Activated CD4-positive, alpha-beta T cell treated with anti-CD3 and anti-CD28 coated beads for 36 hours (primary cell): ENCODE measurements at places on chromosomes 11 and 22.

- no peak for DNase-seq
Measured at GRCh38 chr11:30316237-30316636, 6.7 kb upstream of the ARL14EP start.

- DNase-seq, result no peak
Measured at GRCh38 chr11:3655547-3655946, 10.6 kb downstream of the ART1 start.

DNA sequence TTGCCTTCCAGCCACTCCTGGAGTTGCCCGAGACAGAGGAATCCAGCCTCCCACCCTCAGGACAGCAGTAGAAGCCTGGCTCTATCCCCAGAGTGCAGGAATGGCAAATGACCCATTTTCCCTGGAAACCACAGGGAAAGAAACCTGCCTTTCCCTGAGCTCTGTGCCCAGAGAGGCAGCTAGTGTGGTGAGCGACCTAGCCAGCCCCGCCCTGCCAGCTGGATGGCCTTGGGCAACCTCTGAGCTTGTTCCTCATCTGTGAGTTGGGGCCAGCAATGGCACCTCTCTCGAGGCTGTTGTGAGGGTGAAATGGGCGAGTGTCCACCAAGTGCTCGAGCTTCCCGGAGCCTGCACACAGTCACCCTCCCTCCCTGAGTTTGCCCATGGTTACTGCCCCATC is 3.7 kb downstream of the OMP start:
- no peak for DNase-seq

DNA sequence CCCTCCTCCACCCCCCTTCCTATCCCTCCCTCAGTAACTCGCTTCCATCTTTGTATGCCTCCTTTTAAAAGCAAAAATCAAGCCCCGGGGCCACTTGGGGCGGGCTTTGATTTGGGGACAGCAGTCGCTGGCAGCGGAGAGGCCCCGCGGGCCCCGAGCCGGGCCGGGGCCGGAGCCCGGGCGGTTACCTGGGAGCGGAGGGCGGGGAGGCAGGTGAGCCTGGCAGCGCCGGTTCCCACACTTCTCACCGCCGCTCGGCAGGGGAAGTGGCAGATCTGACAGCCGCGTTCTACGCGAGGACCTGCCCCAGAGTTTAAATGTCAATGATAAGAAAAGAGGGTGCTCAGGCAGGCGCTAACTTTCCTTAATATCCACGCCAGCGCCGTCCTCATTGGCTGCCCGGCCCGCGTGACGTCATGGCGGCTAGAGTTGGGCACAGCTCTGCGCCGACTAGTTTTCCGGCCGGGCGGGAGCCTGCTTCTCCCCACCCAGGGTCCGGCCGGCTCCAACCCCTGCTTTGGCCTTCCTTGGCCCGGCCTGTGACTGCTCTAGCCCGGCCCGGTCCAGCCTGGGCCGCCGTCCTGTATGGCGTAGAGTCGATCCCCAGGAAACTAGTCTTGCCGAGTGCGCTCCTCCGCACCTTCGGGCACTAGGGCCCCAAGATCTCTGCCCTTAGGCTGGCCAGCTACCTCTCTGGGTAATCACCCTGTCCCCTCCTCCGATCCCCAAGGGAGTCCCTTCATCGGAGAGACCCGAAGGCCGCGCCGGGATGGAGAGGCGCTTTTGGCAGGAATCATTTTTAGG is 6.7 kb upstream of the PAX6 start:
- DNase-seq, result peak; percentile 38

GRCh38 chr11:57071829-57072228 is 83.1 kb downstream of the OR5AK2 start:
- DNase-seq, result no peak

DNA sequence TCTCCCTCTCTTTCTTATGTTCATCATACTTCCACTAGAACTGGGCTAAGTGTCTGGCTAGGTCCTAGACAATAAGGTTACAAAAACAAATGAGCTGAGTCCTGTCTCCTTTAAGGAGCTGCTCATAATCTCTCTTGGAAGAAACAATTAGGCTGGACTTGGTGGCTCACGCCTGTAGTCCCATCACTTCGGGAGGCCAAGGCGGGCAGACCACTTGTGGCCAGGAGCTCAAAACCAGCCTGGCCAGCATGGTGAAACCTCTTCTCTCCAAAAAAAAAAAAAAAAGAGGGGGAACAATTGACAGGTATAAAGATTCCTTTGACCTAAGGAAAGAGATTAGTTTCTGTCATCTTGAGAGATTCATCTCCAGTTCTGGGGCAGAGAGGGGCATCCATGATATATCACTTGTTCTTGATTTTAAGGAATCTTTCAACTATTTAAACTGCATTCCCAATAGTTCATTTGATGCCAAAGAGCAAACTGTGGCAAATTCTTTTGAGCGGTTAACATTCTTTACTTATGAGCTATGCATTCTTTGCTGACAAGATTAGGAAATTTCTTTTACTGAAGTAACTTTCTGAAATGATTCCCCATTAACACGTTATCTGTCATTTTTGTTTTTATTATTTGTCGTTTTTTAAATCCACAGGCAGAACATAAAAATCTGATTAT is 125.5 kb downstream of the C11orf87 start:
- DNase-seq, result no peak

GRCh38 chr11:118283756-118284350 is 19.8 kb upstream of the MPZL2 start:
- DNase-seq, result peak; percentile 53

DNA sequence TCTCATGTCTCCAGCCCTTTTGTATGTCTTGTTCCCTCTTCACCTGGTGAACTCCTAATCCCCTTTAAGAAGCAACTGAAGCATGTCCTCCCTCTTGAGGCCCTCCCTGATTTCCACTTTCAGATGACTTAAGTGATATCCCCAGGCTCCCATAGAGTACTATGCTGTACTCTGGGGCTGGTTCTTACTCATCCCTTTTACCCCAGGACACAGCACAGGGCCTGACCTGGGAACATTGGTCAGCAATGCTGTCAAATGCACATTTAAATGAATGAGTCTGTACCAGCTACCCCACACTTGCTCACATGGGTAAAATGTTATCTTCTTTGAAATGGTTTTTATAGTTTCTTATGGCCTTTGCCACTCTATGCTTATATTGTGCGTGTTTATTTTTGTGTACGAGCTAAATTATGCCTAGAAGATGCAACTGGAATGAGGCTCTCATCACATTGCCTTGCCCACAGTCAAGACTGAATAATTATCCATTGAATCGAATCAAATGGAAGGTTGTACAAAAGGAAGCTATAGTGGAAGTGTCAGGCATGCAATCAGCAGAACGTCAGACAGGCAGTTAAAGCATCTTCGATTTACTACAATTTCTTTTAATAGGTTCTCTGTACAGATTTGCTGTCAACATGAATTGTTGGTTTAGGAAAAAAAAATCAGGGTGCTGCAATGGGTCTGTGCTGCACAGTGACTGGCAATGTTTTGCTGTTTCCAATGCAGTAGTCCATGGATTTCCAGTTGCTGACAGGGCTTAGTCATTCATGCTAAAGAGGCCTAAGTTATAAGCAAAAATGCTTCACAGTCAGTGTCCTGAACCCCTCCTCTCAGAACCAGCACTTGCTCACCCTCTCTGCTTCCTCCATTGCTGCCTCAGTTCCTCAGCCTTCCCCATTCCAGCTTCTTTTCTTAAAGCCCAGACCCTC is 79.5 kb downstream of the PARVA start:
- DNase-seq, result no peak

- DNase-seq, result no peak
Measured at GRCh38 chr22:45259754-45260394, 19.2 kb upstream of the KIAA0930 start.

DNA sequence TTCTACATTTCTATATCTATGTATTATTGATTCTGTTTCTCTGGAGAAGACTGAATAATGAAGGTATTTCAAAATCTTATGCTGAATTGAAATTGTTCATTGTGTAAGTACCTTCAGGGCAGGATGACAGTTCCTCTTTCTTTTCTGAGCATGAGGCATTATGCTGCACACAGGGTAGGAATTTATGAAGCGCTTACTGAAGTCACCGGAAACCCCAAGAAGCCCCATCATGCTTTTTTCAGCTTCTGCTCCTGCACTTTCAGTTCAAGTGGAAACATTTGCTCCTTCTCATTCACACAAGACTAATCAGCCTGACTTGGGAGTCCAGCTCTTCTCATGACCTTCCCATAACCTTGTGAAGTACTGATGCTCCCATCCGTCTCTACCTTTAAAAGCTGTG is 314.7 kb upstream of the SORL1-AS1 start:
- peak; percentile 14 for DNase-seq

DNA sequence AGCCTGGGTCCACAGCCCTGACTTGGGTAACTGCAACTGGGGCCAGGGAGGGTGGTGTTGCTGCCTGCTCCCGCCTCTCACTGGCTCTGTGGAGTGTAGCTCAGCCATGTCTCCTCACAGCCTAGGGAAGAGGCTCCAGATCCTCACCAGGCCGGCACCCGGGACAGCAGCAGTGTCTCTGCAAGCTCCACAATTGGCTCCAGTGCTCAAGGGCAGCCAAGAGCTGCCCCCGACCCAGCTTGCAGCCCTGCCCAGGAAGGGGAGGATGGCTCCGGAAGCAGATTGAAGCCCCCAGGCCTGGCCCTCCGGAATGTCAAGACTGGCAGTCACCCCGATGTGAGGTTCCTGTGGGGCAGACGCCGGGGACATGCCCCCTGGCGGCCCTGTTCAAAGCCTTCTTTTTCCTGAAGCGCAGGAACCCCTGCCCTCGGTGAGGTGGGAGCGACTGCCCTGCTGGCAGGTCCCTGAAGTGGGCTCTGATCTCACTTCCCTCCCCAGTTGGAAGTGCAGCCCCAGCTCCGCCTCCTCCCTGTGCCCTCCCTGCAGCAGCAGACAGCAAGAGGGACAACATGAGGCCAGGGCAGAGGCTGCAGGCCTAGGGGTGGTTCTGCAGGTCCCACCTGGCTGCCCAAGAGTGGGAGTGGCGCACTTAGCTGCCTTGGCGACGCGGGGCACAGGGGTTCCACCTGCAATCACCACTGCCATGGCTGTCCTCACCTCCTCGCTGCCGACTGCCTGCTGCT is 816.2 kb upstream of the LUZP2 start:
- no peak for DNase-seq

- no peak for DNase-seq
Measured at GRCh38 chr11:128619540-128620308, 32.4 kb upstream of the ETS1 start.

GRCh38 chr11:118631142-118631909 is 23.9 kb downstream of the PHLDB1 start:
- no peak for DNase-seq

DNA sequence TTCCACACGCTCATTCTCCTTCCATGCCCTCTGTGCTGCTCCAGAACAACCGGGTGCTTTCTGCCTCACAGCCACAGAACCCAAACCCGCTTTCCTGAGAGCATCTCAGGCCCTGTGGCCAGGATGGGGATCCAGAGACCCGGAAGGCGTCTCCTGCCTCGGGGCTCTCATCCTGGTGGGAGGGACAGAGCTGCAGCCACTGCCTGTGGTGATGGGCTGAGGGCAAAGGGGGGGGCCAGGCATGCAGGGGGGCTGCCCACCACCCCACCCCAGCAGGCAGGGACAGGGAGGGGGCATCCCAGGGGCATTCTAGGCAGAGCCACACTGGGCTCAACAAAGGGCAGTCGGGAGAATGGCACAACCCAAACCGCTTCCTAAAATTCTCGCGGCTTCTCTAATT is 41.4 kb downstream of the CERK start:
- DNase-seq, result no peak

DNA sequence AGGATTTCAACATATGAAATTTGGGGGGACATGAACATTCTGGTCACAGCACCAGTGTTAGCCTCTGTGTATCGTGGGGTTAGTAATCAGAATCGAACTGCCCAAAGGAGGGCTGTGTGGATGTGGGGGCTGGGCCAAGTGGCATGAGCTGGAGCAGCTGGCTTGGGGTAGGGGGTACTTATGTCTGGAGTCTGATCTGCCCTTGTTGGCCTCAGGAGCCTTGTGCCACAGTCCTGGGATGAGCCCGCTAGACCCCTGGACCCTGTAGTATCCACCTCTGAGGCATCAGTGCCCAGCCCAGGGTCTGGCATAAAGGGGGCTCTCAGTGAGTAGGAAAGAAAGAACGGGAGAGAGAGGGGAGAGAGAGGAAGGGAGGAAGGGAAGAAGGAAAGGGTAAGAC is 67.3 kb downstream of the LRRC32 start:
- DNase-seq, result no peak

DNA sequence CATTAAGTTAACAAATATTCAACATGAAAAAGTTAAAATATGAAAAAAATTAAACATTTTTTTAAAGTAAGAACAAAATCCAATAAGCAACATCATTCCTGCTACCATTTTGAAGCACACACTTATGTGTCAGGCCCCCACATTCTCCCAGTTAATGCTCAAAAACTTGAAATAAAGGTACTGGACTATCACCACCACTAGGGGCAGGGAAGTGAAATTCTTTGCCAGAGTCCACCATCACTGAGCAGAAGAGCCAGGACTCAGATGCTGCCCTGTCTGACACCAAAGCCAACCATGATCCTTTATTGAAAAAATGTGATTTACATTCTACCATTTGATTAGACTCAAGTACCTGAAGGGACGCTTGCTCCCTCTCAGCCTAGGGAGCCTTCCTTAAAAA is 39.1 kb downstream of the PITPNB start:
- peak; percentile 6 for DNase-seq

GRCh38 chr11:112797092-112797491 is 164.1 kb upstream of the NCAM1 start:
- DNase-seq, result no peak

DNA sequence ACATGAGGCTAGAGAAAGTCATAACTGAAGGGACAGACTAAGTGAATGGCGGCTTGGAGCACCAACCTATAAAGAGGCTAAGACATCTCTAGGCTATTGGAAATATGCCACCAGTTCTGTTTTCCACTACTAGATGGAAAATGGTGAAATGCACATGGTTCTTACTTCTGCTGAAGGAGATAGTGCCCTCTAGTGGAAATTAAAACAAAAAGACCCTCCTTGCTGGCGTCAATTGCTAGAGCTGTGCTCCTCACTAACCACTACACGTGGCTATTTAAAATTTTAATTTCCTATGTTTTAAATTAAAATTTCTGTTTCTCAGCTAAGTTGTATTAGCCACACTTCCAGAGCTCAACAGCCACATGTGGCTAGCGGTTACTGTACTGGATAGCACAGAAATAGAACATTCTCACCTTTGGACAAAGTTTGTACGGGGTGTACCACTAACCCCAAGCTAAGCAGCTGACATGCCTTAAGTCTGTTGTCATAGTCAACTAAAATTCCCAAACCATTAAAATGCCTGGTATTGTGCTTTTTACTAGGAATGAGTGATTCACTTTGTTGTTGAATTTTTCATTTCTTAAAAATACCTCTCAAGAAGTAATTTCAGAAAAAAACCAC is 34.1 kb upstream of the CALCA start:
- DNase-seq, result peak; percentile 17

GRCh38 chr11:78332174-78332866 is 85.3 kb downstream of the GAB2 start:
- peak; percentile 29 for DNase-seq
